Skin of body (tissue), 3 donors: ENCODE measurements at places on chromosomes 3 and 15. TPM values are rescaled to one million over a fixed set of nuclear protein-coding genes. Genes with fewer than 3 reads are reported as not detected.

DNA sequence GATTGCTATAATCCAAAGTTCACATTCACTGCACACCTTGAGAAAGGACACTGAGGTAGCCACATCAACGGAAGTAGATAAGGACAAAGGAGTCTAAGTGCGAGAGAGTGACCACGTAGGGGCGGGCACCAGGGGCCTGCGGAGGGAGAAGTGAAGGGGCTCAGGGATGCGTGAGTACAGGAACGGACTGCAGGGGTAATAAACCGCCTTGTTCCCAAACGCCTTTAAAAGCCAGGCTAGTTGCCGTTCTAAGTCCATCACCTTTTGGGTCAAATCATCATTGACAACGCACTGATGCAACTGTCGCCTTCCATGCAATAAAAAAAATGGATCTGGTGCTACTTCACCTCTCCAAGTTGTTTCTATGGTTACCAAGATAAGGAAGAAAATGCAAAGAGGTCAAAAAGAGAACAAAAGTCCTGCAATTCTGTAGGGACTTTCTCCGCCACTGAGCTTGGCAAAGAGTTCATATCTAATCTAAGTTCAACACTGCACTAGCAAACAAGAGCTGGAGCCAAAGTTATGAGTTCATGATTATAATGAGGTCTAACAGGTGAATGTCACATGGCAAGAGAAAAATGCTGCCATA lies 32.6 kb upstream of the ATP11B start:
- no peak for DNase-seq

- no peak for DNase-seq
Measured at GRCh38 chr15:68363353-68363752, 68.6 kb downstream of the ITGA11 start.

DNA sequence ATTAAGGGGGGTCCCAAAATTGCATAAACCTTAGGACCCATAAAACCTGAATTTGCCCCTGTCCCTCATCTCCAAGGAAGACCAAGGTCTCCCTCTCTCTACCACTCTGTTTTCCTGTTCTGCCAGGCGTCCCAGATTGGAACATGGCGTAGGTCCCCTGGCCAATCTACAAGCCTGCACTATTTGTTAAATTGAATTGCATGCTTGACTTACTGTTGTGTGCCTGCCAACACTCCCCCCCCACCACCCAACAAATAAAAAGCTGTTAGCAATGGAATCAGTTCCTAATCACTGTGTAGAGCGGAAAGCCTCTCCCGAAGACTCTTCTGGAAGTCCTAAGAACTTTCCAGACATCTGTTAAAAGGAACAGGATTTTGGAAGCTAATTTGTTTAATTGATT lies 11.7 kb downstream of the CTXND1 start:
- DNase-seq, result no peak

GRCh38 chr3:141231952-141232823 lies 563 bp downstream of the PXYLP1 start:
- DNase-seq, result no peak

DNA sequence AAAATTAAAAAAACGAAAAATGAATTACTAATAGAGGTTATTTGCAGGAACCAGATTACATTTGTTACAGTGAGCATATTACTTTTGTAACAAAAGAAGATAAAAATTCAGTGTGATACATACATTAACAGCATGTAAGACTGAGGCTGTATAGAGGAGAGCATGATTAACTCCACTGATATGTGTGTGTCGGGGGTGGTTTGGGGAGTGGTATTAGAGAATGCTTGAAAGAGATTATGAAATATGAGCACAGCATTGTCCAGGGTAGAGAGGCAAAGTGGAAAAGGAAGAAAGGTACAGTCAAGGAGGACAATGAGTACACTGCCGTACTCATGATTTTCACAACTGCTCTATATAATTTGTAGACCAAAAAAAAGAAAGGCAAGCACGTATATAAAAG lies 62.9 kb upstream of the LRRFIP2 start:
- DNase-seq, result no peak

DNA sequence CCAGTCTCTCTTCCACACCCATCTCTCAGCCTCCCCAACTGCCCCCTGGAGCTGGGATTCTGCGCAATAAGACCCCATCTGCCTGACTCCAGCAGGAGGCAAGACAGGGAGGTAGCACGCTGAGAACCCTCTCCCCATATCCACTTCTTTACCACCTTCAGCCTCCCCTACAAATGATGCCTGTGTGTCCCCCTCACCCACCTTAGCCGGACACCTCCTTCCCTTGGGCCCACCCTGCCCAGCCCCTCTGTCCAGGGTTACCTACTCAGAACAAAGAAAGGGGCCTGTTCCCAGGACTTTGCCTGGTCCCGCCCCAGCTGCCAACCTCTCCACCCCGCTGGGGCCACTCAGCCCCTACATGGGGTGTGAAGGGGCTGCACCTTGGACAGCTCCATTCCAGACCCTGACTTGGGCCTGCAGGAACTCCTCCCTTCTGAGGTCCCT lies 40.8 kb upstream of the ATP2B2 start:
- DNase-seq, result no peak

DNA sequence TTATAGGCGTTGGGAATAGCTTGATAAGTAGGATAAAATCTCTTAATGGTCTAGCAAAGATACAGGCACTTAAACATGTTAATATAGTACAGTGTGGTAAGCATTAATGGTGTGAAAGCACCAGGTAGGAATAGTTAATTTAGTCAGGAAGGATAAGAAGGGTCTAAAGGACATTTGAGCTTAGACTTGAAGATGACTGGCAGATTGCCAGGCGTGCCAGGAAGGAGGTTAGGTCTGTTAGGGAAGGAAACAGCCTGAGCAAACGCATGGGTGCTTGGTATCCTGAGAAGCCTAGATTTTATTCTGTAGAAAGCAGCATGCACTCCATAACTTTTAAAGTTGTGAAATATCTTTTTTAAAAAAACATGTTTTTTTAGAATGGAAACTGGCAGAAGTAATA lies 17.7 kb downstream of the SEC62 start:
- no peak for DNase-seq

DNA sequence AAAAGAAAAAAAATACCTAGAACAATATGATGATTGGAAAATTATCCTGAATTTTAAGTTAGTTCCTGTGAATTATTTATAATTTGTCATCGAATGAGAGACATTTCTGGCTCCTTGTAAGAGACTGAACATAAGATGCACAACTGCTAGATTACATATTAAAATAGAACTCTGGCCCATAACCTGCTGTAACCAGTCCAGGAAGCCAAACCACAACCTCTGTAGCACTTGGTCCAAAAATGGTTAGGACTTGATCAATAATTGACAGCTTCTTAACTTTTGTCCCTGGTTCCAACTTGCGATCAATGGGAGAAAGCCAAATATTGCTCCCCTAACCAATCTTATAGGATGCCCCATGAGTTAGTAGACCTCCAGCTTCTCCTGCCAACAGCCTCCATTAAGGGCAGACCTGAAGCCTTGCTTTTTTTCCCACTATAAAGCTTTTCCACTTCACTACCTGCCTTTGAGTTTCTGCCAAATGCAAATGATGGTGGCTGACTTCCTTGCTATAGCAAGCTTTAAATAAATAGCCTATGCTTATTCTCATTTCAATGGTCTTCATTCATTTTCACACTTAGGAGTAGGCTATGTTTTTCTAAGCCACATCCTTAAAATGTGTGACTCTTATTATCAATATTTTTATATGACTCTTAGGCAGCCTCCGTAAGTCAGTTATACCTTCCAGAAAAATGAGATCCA lies 224.0 kb upstream of the ARHGEF26 start:
- no peak for DNase-seq

The PRICKLE2 gene
- total RNA-seq, result 34.0 TPM
